CMK (cell line): ENCODE measurements at places on chromosomes 4 and X.

GRCh38 chr4:145056325-145057130 is 41.5 kb downstream of the ANAPC10 start:
- no peak for DNase-seq

DNA sequence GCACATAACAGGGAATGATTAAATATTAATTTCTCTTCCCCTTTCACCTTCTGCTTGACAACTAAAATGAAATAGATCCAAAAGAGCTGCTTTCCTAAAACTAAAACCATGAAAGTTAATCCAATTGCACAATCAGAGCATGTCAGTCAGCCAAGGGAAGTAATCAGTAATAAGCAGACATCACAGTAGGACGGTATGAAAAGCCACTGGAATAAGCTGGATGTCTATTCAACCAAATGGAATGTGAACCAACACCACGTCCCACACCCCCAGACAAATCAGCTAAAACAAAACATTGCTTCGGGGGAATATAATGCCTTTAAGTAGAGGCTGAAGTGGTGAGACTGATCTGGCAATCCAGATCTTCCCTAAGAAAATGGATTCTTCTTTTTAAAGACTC is 859.4 kb upstream of the FTHL17 start:
- no peak for DNase-seq

DNA sequence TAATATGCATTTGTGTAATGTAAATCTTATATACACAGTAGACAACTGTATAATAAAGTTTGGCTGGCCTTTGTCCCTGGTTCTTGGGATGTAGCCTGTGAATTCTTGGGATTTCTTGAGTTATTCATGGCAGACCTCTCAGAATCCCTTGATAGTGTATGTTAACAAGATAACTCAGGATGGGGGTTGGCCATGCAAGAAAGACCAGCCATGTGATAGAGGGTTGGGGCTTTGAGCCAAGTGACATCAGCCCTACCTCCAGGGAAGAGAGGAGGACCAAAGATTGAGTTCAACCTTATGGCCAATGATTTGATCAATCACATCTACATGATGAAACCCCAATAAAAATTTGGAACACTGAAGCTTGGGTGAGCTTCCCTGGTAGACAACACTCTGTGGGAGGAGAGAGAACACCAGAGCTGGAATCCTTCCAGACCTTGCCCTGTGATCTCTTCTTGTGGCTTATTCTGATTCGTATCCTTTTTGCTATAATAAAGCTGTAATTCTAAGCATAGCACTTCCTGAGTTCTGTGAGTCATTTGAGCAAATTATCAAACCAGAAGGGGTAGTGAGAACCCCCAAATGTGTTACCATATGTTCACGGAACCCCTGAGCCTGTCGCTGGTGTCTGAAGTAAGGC is 11.3 kb downstream of the SLC2A9 start:
- DNase-seq, result no peak

DNA sequence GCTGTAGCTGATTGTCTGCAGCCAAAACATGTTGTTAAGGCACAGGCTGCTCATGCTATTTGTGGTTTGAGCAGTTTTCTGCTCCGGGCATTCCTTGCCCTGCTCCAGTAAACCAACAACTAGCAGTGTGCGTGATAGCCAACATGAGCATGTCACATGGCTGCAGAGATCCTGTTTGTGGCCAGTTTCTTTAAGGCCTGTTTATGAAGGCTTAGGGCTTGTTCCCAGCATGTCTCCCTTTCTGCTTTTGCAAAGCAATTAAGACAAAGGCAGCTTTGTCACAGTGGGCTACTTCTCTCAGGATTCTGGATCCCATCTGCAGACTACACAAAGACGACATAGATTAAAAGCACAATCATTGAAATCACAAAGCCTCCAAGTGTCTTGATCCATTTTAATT is 160.5 kb downstream of the ZNF518B start:
- no peak for DNase-seq

- DNase-seq, result peak; percentile 8
Observed at GRCh38 chr4:46886711-46887110, 22.3 kb downstream of the COX7B2 start.

DNA sequence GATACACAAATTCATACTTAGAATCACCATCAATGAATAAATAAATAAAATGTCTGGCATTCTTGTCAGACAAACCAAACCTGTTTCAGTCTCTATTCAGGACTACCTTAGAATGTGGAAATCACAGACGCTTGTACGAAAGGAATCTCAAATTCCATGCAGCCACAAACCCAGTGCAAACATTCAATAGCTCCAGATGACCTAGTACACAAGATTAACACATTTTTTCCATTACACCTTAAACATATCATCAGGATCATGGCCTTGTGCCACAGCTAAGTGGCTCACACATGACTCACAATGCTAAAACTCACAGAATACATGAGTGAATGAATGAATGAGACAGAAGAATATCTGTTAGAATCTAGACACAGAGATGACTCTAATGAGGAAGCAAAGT is 134.2 kb downstream of the PWWP3B start:
- no peak for DNase-seq

GRCh38 chr4:95857761-95858160 is 17.9 kb downstream of the PDHA2 start:
- no peak for DNase-seq

GRCh38 chr4:86302251-86302650 is 57.6 kb downstream of the MAPK10 start:
- DNase-seq, result no peak

DNA sequence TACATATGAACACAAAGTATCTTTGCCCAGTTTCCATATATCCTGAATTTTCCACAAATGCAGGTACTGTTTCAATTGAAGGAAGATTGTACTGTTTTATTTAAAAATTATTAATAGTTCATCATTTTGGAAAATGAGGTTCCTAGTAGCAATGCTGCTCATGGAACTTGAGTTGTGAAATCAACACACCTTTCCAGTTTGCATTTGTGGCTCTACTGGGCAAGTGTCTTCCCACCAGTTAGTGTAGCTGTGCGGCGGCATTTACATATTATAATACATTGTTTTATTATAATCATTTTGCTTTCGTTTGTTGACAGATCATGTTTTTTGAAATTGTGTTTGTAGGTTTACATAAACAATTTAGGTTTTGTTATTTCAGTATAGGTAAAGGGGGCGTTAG is 2.0 kb upstream of the DDX3X start:
- no peak for DNase-seq

DNA sequence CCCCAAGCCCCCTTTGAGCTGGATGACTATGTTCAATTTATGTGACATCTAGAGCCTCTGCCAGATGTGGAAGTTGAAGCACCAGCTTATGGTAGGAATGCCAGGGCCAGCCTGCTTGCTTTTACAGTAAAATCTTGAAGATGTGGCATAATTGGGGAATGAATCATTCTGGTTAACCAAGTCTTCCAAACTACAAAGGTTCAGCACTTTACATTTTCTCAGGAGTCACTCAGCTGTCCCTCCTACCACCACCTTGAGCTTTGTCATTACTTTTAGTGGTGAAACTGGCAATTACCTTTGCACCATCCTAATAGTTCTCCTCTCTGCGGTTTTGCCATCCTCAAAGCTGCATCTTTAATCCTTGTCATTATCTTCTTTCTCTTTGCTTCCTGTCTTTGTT is 172.2 kb downstream of the HS6ST2 start:
- DNase-seq, result no peak

DNA sequence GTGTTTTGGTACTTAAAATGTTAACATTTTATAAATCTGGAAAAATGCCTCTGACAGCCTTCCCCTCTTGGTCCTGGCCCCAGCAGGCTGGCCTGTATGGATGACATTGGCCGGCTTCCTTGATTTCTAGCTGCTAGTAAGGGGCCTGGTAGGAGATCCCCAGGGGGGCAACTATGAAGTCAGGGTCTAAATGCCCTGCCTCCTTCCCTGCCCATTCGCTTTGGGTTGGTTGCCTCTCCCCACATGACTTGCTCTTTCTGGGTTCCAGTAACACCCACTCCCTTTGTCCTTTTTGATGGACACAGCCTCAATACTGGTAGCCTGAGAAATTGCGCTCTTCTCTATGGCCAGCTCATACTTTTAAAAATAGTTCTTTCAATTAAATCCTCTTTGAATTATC is 78.0 kb upstream of the MAD2L1 start:
- no peak for DNase-seq

GRCh38 chr4:71126719-71127118 is 133.3 kb downstream of the DCK start:
- no peak for DNase-seq

GRCh38 chr4:187999406-187999932 is 3.9 kb downstream of the ZFP42 start:
- DNase-seq, result no peak

DNA sequence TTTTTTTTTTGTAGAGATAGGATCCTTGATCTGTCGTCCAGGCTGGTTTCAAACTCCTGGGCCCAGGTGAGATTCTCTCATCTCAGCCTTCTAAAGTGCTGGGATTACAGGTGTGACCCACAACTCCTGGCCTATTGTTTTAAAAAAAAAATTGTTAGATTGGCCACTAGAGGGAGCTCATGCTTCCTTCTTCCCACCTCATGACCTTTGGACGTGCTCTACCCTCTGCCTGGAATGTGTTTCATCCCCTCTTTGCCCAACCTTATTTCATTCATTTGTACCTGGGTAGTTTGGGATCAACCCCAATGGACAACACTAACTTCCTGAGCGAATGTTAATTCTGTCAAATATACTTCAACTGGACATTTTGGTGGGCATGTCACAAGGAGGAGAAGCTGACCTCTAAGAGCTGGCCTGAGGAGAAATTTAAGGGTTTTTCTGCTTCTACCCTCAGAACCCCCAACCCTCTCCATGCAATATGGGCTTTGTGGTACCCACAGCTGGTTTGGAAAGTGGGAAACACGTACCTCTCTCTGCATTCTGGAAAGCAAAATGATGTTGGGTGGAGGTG is 6.4 kb downstream of the PPEF2 start:
- DNase-seq, result no peak

- no peak for DNase-seq
Observed at GRCh38 chr4:152176627-152177214, 359.2 kb downstream of the FBXW7 start.
